ENCODE measurements at places on chromosomes 5 and 9.

DNA sequence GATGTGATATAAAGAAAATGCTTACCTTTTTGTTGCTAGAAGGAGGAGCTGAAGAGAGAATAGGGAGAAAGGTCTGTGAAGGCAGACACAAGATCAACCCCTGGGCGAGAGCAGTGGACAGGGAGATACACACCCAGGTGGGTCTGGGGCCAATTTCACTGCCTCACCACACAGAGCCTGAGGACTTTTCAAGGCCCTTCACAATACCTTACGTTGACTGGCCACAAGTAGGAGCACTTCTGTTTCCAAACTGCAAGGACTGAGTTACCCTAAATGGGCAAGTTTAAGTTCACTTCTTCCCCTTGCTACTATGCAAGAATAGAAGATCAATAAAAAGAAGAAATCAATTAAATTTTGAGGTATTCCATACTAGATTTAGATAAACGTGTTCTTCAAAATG is 174.5 kb upstream of the SLC12A2 start:
- peak; percentile 11 for DNase-seq

- DNase-seq: peak; percentile 47
These were observed 128.0 kb downstream of the FANCC start for GRCh38 chr9:95189251-95190098.

GRCh38 chr5:80925931-80926330 is 34.2 kb upstream of the RASGRF2 start:
- DNase-seq: no peak

- peak; percentile 39 for DNase-seq
These were observed 21.9 kb upstream of the VDAC1 start for GRCh38 chr5:134026521-134027287.

DNA sequence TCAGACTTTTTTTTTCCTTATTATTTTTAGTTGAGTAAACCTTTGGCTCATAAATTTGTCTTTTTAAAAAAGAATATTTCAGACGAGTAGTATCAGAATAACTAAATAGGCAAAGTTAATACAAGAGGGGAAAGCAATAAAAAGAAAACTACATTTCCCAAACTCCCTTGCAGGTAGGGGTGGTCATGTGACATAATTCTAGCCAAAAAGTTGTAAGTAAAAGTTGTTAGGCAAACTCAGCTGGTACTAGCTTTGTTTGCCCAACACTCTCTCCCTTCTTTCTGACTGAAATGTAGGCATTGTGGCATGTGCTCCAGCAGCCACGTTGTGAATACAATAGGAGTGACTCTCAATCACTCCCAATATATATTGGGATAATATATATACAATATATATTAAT is 20.9 kb downstream of the GIN1 start:
- DNase-seq: no peak

- DNase-seq: no peak
These were observed 33.1 kb downstream of the ZCCHC9 start for GRCh38 chr5:81334304-81335061.

- DNase-seq: no peak
These were observed 148.0 kb downstream of the RORB start for GRCh38 chr9:74645007-74645639.

Measured in activated CD4-positive, alpha-beta T cell treated with anti-CD3 and anti-CD28 coated beads, Interleukin-2, Interleukin-4, amounts not matched to agents 100 ng/mL and 50 ng/mL, durations not matched to agents 16 hours and 8 hours (primary cell).